ENCODE measurements at places on chromosomes 5 and 9.
A peak's percentile ranks its signal among the peaks of the same experiment; 100 is the strongest.

- no peak for DNase-seq
Observed at GRCh38 chr5:50301756-50302155, 139.3 kb downstream of the EMB start.

DNA sequence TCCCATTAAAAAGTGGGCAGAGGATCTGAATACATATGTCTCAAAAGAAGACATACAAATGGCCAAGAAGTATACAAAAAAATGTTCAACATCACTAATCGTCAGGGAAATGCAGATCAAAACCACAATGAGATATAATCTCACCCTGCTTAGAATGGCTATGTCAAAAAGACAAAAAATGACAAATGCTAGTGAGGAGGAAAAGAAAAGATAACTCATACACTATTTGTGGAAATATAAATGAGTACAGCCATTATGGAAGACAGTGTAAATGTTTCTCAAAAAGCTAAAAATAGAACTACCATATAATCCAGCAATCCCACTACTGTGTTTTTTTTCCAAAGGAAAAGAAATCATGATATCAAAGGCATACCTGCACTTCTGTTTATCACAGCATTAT is 450.7 kb downstream of the EFNA5 start:
- DNase-seq = no peak

DNA sequence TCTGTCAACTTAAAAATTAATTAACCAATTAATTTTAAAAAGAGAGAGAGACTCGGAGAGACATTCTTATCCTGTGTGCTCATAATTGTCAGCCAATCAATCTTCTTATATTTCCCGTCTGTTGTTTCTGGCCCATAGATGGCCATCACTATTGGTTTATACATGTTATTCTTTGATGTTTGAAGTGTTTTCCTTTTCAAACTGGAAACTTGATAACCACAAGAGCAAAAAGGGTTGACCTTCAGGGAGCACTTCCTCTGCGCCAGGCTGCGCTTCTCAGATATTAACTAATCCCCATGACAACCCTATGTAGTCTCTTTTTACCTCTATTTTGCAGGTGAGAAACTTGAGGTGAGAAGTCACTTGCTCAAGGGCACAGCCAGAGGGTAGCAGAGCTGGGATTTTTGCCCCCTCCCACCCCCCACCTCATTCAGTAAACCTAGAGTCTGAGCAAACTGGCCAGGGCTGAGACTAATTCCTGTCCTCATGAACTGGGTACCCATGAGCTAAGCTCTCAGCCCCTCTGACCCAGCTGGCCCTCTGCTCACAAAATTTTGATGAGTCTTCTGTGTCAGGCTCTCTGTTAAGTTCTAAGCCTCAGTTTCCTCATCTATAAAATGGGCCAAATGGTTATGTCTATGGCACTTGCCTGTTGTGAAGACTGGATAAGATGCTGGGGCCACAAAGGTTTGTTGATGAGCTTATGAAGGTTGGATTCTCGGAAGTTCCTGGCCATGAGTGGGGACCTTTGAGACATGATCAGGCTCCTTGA is 86.0 kb upstream of the SH3PXD2B start:
- no peak for DNase-seq

- no peak for DNase-seq
Observed at GRCh38 chr9:35797311-35798109, 6.1 kb downstream of the NPR2 start.

DNA sequence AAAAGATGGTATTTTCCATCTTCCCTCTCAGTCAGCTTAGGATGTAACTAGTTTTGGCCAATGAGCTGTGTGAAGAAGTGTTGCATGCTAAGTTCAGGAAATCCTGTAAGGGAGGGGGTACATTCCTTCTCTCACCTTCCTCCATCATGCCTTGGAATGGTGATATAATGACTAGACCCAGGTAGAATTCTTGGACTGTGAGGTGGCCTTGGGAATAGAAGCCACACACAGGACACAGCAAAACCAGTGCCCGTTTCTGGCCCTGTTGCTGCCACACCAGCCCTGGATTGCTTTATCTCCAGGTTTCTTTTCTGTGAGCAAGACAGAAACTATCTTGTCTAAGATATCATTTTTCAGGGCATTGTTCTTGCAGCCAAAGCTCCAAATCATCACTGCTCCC is 10.5 kb upstream of the ZNF354A start:
- no peak for DNase-seq

DNA sequence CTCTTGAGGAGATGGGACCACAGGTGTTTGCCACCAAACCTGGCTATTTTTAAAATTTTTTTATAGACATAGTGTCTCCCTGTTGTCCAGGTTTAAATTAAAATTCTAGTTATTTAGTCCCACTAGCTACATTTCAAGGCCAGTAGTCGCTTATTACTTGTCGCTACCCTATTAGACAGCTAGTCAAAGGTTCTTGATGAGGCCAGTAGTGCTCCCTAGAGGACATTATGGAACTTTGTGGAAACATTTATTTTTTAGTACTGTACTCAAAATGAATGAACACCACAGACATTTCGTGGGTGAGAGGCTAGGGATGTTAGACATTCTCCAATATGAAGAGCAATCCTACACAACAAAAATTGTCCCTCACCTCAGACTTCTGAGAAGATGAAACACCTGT is 14.4 kb upstream of the GRXCR2 start:
- no peak for DNase-seq

- no peak for DNase-seq
Observed at GRCh38 chr9:91159664-91160121, 202.0 kb downstream of the AUH start.

- DNase-seq = peak; percentile 97
Observed at GRCh38 chr9:90642570-90643539, at the start of gene DIRAS2. Gene DIRAS2, minus strand, starts transcription at chr9:90642824. Its CDS starts 28,997 bp downstream, at chr9:90613827.

DNA sequence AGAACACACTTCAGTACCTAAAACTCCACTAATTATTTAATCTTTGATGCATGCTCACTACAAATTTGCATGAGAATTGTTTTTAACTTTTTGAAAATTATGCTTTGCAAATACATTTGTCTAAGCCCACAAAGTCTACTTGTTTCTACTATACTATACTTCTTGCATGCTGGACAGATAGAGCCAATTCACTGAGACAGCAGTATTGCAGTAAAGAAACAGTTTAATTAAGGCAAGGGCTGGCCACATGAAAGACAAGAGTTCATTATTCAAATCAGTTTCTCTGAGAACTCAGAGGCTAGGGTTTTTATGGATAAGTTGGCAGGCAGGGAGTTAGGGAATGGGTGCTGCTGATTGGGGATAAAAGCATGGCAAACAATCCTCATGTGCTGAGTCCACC is 6.0 kb upstream of the FXN start:
- DNase-seq = no peak

GRCh38 chr9:4140362-4140761 is 159.5 kb downstream of the GLIS3 start:
- DNase-seq = no peak

DNA sequence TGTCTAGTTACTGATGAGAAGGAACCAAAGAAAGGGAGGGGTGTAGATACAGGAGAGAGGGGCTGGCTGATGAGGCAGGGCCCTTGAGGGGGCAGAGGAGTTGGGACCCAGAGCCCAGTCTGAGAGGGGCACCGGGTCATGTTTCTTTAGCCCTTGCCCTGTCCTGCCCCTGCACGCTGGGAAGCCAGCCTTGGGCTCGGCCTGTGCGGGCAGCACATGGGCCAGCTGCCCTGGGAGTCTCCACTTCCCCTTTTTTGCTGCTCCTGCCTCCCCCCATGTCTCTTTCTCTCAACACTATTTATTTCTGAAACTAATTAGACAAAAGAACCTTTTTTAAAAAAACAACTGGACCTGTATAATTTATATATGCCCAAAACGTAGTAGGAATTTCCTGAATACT is 20.5 kb downstream of the MVB12B start:
- DNase-seq = no peak

DNA sequence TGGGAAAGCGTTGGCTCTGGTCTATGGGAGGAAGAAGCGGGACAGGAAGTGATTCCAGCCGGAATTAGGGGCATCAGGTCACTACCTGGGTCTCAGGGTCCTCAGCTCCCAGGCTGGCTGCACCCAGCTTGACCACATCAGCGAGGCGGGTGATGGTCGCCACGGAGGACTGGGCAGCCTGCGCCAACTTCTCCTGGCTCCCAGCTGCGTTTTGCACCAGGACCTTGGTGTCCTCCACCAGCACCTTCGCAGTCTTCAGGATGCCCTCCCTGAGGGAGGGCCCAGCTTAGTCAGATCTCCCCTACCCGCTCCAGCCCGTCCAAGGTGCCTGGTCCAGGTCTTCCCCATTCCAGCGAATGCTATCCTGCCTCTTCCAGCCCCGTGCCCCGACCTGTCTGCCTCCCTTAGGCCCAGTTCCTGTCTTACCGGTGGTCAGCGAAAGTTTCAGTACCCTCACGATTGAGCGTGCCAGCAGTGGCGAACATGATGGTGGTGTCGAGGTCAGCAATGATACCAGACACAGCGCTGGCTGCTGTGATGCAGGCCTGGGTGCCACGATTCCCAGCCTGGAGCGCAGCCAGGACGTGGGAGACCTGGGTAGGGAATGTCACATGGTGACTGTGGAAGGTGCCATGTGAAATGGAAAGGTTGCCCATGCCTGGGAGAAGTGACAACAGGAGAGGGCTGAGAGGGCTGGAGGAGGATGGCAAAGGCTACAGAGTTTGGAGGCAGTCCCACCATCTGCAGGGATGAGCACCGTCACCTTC is 14.4 kb upstream of the TPM2 start:
- DNase-seq = no peak

- no peak for DNase-seq
Observed at GRCh38 chr5:83744821-83745220, 24.2 kb upstream of the HAPLN1 start.

DNA sequence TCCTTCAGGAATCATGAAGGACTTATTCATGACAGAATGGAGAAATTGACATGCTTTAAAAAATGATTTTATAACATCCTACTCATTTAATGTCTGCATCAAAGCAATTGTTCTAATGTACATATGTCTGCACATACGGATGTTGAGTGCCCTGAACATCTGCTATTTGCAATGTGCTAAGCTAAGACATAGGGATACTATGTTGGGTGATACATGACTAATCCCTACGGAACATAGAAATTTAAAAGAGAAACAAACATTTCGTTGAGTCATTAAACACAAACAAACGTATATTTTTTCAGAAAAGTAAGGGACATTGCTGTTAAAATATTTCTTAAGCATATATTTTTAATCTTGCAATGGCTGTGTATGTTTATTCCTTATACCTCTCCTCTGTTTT is 686.5 kb upstream of the ADAMTS16 start:
- DNase-seq = no peak

- DNase-seq = no peak
Observed at GRCh38 chr5:170296935-170297588, 515 bp downstream of the LCP2 start.

- no peak for DNase-seq
Observed at GRCh38 chr5:1826235-1826980, 25.2 kb downstream of the NDUFS6 start.

DNA sequence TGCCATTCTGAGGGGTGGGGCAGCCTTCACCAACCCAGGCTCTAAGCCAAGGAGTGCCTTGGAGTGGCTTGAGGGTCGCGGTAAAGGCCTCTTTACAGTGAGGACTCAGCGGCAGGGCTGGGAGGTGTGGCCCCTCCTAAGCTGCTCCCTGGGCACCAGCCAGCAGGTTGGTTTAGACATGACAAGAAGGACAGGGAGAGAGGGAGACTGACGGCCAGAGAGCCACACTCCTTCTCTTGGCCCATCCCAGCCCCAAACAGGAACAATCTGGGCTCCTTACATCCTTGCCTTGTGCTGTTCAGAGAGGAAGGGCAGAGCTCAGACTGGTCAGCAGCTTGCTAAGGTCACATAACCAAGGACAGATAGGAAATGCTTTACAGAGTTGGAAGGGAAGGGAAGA is 94.5 kb downstream of the LMX1B start:
- no peak for DNase-seq

- no peak for DNase-seq
Observed at GRCh38 chr9:96382175-96382574, 1.3 kb downstream of the SLC35D2 start.

DNA sequence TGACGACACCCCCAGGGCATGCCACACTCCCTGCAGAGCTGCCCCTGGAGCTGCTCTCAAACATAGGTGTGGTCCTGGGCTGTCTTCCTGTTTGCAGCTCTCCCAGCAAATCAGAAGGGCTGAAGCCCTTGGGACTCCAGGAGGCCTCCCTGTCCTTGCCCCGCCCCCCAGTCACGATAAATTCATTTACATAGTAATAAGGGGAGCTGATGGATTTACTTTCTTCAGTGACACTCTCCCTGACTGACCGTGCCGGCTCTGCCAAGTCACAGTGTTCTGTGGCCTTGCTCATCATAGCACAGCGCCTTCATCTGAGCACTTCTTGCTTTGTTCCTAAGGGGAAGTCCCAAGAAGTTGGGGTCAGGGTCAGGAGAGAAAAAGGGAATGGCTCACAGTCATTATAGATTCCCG is 121.4 kb downstream of the ENC1 start:
- no peak for DNase-seq

DNA sequence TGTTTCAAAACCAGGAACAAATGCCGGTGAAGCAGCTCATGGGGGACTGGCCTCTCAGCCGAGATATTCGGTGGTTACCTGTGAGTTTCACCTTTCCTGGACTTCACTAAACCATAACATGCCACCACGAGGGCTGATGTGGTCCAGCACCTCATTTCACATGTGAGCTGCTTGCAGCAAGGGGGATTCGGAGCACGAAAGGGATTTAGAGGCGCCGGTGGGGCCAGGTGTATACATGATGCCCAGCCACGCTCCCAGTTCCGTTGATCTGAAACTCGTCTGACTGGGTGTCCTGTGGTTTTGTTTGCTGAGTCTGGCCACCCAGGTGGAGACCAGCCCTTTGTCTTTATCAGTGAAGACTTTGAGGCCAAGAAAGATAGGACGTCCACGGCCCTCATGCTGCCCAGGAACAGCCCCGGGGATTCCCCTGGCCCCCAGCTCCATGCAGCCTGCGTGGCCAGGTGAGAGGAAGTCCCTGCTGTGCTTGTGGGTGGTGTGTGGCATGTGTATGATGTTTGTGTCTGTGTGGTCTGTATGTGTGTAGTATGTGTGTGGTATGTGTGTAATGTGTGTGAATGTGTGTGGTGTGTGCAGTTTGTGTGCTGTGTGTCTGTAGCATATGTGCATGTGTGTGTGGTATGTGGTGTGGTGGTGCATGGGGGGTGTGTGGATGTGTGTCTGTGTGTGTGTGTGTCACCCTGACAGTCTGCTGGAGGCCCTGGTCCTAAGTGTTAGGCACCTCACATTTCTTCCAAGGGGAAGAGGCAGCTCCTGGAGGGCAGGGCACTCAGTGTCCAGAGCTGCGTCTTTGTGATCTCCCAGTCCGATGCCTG is 23.4 kb downstream of the PHF2 start:
- DNase-seq = no peak

GRCh38 chr5:167785106-167785505 is 506.3 kb upstream of the WWC1 start:
- no peak for DNase-seq

- DNase-seq = no peak
Observed at GRCh38 chr5:10536931-10537579, 26.8 kb upstream of the ANKRD33B start.

GRCh38 chr9:84779883-84780282 is 110.4 kb downstream of the NTRK2 start:
- DNase-seq = no peak

DNA sequence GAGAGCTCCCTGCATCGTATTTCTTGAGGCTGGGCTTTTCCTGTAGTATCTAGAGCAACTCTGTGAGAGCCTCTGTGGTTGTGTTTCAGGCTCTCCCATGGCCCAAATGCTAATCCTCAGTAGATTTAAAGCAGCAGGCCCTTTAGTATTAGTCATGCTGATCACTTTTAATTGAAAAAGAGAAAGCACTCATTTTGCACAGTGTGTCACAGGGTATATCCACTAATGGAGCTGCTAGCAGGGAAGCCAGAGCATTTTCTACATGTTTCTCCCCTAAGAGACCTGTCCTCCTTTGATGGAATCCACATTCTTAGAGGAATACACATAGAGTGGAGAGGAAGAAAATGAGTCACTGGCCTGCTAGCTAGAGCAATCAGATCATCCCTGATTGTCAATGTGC is 348.5 kb downstream of the TMEM232 start:
- no peak for DNase-seq

All from NCI-H748 treated with DMSO at 0.1 percent for 48 hours (cell line).